ENCODE measurements at places on chromosomes 5 and 9. TPM values are rescaled to one million over a fixed set of nuclear protein-coding genes. Genes with fewer than 3 reads are reported as not detected.

Gene ANXA2R
- 1.6 TPM for total RNA-seq

Gene CARTPT
- total RNA-seq, result not detected

Gene IFNA13
- total RNA-seq, result not detected

Gene UGT3A1
- not detected for total RNA-seq

All from bronchus fibroblast of lung (primary cell).